ENCODE measurements at places on chromosomes 12 and 14. TPM values are rescaled to one million over a fixed set of nuclear protein-coding genes. Genes with fewer than 3 reads are reported as not detected.

DNA sequence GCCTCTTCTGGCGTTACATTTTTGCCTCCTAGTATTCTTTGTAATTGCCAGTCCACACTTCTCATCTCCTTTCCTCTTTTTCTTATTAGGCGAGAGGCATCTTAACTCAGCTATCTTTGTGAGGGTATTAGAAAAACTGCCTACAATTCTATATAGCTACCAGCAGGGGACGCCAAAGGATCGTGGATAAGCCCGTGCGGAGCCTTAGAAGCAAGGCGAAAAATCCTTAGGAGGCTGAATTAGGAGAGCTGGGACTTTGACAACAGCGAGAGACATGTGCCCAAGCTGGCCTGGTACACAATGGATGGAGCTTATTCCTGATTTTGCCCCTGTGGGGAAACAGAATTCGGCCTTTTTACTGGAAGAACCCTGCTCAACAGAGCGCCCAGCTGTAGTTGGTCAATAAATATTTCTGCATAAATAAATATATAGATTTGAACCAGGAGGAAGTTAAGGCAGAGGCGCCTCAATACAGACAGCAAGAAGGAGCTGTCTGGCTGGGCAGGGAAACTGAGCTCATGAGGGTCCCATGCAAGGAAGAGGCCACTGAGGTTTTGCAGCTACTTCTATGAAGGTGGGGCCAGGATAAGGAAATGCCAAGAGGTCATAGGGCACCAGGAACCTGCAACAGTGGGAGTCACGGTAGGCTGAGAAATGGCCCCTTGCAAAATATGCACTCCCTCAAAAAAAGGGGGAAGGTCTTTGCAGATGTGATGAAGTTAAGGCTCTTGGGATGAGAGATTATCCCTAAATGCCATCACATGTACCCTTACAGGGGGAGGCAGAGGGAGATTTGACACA lies 14.6 kb upstream of the RBM19 start:
- no peak for DNase-seq

DNA sequence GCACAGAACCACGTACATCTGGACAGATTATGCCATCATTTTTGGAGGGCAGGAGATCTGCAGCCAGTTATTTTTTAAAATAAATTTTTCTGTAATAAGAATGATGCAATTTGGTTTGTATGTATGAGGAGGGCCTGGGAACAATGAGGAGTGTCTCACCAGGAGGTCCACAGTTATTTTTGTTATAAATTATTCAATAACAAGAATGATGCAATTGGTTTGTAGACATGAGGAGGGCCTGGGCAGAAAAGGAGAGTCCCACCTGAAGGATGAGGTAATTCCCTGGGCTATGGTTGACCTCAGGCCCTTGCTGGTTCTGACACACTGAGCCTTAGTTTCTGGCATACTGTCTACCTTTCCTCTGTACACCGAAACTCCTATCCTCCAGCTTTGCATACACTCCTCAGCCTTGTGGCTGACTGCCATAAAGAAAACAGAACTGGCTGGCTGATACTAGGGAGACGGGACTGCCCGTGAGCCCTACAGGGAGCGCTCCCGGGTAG lies 9.0 kb upstream of the DCD start:
- DNase-seq, result no peak

GRCh38 chr12:52618216-52618615 lies at the start of gene KRT73:
Gene KRT73 (minus strand): TSS chr12:52618559. CDS start chr12:52618524, 35 bp downstream.
- DNase-seq, result no peak

P2RX2 gene
- total RNA-seq, result not detected

DNA sequence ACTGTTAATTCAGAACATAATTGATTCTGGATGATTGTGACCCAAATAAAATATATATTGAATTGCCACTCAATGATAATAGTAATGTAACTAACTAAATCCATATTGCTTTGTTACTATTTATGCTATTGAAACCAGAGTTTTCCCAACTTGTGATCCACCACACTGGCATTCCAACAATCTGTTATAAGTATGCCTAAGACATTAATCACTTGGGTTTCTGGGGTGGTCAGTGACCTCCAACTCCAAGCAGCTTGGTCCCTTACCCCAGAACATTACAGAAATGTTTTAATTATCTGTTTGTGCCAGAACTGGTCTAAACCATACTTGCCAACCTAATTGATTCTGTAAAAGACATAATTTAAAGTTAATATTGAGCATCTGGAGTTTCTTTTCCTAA lies 14.6 kb downstream of the CAPS2 start:
- peak; percentile 30 for DNase-seq

- DNase-seq, result no peak
Measured at GRCh38 chr12:79563021-79563740, 127.6 kb downstream of the PAWR start.

- DNase-seq, result no peak
Measured at GRCh38 chr12:28290262-28290661, 100.0 kb downstream of the CCDC91 start.

GRCh38 chr12:80100591-80100990 lies 1.3 kb downstream of the OTOGL start:
- DNase-seq, result no peak

SRGAP1 gene
- 14.5 TPM for total RNA-seq

COPZ1 gene
- 107 TPM for total RNA-seq

MGAT4C gene
- not detected for total RNA-seq

ISCU gene
- total RNA-seq, result 128 TPM

LEMD3 gene
- 18.7 TPM for total RNA-seq

DNA sequence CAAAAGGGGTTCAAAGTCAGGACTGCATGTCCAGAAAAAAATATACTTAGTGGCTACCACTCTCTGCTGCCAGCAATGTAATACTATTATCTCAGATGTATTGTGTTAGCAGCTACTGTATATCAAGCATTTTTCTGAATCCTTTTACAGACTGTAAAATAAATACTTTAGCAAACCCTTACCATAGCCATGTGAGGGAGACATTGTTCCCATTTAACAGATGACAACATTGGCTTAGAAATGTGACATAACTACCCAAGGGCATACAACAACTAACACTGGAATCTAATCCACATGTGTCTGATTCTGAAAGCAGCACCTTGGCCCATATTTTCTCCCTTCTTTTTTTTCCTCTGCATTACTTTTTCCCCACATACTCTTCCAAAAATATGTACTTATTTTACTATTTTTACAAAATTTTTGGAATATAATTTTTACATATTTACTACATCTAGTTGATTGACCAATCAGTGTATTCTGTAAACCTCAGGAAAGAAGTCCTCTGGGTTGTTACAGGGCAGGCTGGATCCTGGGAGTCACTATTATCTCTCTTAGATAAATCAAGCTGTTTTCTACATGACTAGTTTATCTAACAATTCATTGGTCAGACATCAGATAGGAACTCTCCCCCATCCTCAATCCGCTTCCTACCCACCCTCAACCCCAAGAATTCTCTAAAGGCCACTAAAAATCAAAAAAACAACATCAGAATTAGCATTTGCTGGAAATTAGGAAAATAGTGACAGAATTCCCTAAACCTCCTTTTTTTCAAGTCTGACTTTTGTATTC lies 154.1 kb downstream of the BTG1 start:
- no peak for DNase-seq

TRIP11 gene
- 15.1 TPM for total RNA-seq

- DNase-seq, result peak; percentile 22
Measured at GRCh38 chr14:65496178-65496993, 83.9 kb downstream of the FUT8 start.

DNA sequence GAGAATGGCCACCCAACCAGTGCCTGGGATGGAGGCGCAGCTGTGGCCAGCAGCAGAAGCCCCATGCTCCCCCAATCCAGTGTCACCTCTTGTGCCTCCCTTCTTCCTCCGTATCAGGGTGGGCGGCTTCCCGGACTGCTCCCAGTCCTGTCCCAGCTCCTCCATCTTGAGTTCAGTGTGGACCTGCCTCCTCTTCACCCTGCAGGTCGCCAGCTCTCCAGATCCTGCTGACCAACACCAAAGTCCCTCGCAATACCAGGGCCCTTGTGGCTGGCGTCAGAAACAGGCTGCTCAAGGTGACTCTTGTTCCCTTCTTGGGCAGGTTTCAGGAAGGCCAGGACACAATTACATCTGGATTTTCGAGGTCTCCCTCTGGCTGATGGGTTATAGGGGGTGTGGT lies 17.0 kb downstream of the MVK start:
- no peak for DNase-seq

NUAK1 gene
- total RNA-seq, result 15.6 TPM

GRCh38 chr14:105600939-105601359 lies 74.6 kb downstream of the TMEM121 start:
- DNase-seq, result no peak

LRP1-AS gene
- total RNA-seq, result not detected

DNA sequence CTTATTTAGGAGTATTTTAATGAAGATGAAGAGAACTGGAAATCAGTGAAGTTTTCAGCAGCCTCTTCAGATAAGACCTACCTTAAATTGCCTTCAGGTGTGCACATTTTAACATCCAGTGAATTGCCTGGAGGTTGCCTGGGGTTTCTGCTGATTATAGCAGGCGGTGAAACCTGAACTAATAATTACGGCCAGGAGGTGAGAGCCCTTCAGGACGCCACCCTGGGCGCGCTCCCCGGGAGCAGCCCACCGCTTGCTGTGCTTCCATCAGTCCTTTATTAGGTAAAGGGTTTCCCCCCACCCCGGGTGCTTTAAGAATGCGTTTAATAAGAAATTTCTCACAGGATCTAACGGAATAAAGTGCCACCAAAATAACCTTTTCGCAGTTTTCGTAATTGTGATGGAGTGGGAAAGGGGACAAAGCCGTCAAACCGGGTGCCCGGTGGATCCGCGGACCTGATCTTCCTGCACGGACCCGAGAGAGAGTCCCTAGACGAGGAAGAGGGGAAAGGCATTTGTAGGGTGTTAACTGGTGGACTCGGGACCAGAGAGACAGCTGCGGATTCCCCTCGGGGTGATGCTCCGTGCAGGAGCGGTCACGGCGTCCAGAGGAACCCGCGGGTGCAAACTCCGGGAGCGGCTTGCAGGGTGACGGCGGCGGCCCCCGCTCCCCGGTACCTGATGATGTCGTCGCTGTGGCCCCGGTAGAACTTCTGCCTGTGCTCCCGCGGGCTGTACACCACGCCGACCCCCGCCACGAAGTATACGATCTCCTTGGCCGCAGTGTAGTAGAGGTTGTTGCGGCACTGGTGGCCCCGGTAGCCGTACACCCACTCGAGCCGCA lies 902 bp downstream of the EML5 start:
- DNase-seq, result no peak

DNA sequence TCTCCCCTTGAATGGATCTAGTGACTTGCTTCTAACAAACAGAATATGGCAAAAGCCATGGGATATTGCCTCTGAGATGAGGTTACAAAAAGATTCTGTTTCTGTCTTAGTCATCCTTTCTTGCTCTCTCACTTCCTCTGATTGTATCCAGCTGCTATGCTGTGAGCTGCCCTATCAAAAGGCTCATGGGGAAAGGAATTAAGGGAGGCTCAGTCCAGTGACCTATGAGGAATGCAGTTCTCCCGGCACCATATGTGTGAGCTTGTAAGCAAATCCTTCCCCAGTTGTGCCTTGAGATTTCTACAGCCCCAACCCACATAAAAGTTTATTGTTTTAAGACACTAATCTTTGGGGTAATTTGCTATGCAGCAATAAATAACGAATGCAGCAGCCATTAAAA lies 183.1 kb downstream of the KLHL28 start:
- no peak for DNase-seq

DNA sequence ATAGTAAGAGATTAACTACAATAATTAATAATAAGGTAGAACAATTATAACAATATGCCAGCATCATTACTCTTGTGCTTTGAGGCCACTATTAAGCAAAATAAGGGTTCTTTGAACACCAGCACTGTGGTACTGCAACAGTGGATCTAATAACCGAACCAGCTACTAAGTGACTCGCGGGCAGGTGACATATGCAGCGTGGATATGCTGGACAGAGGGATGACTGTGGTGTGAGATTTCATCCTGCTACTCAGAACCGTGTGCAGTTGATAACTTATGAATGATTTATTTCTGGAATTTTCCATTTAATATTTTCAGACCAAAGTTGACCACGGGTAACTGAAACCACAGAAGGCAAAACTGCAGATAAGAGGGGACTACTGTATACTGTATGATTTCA lies 34.4 kb downstream of the BMAL2 start:
- no peak for DNase-seq

- DNase-seq, result no peak
Measured at GRCh38 chr14:71952381-71953363, 20.4 kb downstream of the RGS6 start.

DNA sequence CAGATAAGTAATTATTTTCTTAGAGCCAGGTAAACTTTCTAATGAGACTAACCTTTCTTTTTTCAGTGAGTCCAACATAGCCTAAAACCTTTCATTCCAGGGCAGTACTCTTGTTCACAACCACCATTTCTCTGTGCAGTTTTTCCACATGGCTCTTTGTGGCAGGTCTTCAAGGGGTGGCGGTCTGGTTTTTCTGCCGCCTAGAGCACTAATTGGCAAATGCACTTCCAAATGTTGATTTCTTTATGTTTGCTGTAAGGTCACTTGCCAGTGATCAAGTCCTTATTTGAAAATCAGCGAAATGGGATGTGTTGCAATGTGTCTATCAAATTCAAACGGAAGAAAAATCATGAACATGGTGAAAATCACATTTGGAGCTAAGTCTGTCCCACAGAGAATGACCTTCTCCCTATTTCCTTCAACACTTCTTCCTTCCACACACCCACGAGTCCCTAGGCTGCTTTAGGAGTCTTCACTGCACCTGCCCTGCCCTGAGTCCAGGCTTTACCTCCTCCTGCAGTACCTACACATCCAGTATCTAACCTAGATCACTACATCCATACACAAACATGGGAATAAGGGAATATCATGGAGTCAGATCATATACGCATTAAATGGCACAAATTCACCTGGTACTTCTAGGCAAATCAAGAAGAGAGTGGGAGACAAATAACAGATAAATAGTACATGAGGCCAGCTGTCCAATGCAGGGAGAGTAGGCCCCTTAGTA lies 1.9 kb downstream of the SRGAP1 start:
- no peak for DNase-seq

CCDC198 gene
- total RNA-seq, result 18.9 TPM

SIX6 gene
- total RNA-seq, result not detected
